ENCODE measurements at places on chromosomes 7 and 10. TPM values are rescaled to one million over a fixed set of nuclear protein-coding genes. Genes with fewer than 3 reads are reported as not detected.

Gene KLF14
- 0.74 TPM for polyA plus RNA-seq

Gene SUN3
- 0.39 TPM for polyA plus RNA-seq

Gene ARHGAP12
- 50.0 TPM for polyA plus RNA-seq

Gene COL13A1
- polyA plus RNA-seq, result 29.1 TPM

Gene PAPOLB
- 0.09 TPM for polyA plus RNA-seq

Gene PSD
- polyA plus RNA-seq, result 10.2 TPM

DNA sequence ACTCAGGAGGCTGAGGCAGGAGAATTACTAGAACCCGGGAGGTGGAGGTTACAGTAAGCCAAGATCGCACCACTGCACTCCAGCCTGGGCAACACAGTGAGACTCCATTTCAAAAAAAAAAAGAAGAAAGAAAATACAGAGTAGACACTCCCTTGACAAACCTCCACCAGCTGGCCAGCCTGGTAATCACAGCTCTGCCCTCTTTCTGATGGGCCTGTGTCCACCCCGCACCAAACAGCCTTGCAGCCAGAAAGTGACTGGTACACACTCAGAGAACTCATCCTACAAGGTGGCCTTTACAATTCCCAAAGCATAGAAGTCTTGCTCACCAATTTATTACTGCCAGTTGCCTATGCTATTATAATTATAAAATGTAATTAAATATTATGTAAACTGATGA, 66.6 kb downstream of the COBL start:
- no peak for DNase-seq

- DNase-seq, result no peak
Measured at GRCh38 chr10:11993834-11994468, 48.7 kb downstream of the UPF2 start.

DNA sequence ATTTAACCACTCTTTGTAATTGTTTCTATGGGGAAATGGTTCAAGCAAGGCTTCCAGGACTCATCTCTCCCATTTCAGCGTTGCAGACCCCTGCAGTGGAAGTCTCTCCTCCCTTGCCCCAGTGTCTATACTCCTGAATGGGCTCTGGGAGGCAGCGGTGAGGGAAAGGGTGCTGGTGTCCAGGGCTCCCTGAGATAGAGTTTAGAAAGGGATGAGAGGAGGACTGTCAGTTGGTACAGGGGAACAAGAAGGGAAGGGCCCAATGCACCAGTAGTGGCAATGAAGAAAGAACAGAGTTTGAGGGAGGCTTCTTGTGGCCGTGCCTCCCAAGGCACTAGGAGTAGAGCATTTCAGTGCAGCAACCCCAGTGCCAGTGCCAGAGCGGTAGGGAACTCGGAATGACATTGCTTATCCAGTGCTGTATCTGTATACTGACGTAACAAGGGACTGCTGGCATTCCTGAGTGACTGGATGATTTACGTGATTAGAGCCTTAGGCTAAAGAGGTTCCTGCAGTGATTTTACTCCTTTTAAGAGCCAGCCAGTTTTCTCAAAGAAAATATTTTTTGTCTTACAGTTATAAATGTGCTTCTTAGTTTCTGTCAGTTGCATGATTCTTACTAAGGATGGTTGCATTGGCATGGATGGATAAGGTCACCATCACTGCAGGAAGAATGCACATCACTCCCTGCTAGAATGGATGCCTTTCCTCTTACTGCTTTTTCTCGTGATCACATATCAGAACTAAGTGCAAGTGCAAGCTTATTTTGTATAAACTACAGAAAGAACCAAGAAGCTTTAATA, 28.0 kb downstream of the PRPF18 start:
- DNase-seq, result peak; percentile 67

DNA sequence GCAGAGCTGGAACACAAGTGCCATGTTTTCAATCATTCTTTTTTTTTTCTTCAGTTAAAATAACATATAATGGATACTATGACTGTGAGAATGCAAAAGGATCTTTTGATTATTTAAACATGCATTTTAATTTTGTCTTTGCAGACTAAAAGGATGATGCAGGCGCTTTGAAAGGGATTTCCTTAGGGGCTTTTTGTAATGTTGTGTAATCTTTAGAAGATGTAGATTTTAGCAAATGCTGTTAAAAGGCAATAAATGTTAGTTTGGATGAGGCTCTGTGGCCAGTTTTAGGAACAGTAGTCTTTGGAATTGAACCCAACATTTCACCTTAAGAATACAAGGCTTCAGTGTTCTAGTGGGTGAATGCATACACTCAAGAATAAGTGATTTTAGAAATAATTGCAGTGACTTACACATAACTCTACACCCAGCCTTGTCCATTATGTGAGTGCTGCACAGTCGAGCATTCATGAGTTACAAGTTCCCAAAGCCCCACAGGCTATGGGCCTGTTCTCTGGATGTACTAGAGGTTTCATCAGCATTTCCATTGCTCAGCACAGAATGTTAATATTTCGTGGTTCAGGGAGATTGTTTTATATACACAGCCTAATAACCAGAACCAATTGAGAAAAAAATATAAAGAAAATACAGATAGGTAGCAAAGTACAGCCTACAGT, 11.6 kb downstream of the PAPSS2 start:
- DNase-seq, result no peak

- no peak for DNase-seq
Measured at GRCh38 chr7:96674565-96674964, 35.1 kb downstream of the SEM1 start.

GRCh38 chr7:42065942-42066341, 171.1 kb downstream of the GLI3 start:
- no peak for DNase-seq

DNA sequence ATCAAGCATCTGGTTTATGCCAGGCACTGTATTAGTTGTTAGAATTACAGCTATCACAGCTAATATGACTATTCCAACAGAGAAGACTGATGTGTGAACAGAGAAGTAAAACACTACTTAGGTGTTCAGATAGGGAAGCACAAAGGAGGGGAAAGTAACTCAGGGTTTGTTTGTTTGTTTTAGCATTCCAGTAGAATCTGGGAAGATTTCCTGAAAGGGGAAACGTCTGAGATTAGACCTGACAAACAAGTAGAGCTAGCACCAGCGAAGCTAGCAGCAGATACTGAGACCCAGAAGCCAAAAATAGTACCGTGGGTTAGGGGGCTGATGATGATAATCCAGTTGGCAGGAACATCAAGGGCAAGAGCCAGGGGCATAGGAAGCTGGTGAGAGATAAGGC, 28.8 kb upstream of the KLHL7 start:
- no peak for DNase-seq

DNA sequence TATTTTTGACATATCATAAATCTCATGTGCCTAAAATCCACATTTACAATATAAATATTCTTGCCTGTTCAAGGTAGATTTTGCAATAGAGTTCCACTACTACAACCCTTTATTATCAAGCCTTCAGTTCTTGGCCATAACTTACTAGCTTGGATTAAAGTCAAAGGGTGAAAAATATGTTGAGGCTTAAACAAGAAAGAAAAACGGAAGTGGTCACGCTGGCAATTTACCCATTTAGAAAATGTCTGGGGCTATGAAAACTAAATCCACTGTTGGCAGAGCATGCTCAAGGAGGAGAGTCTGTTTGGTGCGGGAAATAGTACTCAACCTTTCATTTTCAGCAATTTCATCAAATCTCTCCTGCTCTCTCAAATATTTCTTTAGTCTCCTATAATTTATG, 209.8 kb upstream of the RHOBTB1 start:
- DNase-seq, result no peak

DNA sequence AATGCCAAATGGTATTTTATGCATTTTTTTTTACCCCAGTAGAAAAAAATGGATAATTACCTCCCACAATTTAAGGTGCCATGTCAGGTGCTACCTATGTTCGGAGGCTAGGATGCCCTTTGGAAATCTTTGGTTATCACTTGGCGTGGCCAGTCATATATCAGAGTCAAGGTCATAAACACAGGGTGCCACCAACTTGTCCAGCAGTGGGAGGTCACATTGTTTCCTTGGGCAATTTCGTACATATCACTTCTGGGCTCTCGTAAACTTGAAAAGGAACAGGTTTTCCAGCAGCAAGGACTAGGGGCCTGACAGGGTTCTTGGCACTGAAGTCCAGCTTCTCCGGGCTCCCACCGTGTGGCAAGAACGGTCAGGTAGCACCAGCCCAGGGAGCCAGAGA, 48.0 kb upstream of the BHLHA15 start:
- DNase-seq, result no peak

DNA sequence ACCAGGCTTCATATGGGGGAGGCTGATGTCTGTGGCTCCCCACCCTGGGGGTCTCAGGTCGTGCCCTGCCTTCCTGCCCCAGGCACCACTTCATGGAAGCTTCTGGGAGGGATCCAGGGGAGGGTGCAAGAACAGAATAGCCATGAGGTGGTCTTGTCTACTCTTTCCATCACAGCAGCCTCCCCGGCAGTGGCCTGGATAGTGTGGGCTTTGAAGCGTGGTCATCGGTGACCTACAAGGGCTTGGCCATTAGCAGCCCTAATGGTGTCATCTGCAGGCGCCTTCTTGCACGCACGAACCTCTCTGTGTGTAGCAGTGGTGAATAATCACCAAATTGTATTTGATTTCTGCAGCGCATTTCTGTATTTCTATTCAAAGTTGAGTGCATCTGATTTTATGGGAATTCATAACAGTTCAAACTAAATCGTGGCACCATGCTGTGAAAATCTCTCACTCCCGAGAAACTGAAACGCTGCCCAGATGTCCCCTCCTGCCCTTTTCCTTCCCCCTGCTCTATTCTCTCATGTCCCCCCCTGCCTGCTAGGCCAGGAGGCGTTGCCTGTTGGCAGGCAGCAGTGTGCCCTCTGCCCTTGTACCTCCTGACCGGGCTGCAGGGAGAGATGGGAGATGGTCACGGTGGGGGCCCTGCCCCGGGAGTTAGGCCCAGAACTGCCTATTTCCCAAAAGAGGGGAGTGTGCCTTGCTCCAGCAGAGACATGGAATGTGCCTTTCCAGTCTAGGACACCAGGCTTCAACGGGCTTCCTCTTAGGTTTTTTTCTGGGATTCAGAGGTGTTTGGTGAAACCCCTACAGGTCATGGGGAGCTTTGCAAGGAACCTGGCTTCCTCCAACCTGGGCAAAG, 34.8 kb downstream of the CDH23 start:
- peak; percentile 15 for DNase-seq

GRCh38 chr7:100132697-100133151, 6.0 kb downstream of the MBLAC1 start:
- DNase-seq, result no peak

DNA sequence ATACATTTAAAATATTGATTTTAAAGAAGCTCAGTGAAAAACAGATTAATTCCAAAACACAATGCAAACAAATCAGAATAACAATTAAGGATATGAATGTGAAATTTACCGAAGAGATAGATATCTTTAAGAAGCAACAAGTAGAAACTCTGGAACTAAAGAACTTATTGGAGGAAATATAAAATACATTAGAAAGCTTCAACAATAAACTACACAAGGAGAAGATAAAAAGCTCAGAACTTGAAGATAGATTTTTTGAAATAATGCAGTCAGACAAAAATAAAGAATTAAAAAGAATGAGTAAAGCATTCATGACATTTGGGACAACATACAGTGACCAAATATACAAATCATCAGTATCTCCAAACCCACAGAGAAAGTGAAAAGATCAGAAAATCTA, 43.2 kb downstream of the HIBADH start:
- DNase-seq, result no peak

GRCh38 chr10:31700181-31700611, 228.4 kb downstream of the ARHGAP12 start:
- no peak for DNase-seq

GRCh38 chr7:997404-998395, 14.7 kb downstream of the CYP2W1 start:
- DNase-seq, result no peak

GRCh38 chr10:31413325-31413724, 94.3 kb downstream of the ZEB1 start:
- no peak for DNase-seq

- DNase-seq, result no peak
Measured at GRCh38 chr7:13107291-13107690, 419.9 kb downstream of the ARL4A start.

DNA sequence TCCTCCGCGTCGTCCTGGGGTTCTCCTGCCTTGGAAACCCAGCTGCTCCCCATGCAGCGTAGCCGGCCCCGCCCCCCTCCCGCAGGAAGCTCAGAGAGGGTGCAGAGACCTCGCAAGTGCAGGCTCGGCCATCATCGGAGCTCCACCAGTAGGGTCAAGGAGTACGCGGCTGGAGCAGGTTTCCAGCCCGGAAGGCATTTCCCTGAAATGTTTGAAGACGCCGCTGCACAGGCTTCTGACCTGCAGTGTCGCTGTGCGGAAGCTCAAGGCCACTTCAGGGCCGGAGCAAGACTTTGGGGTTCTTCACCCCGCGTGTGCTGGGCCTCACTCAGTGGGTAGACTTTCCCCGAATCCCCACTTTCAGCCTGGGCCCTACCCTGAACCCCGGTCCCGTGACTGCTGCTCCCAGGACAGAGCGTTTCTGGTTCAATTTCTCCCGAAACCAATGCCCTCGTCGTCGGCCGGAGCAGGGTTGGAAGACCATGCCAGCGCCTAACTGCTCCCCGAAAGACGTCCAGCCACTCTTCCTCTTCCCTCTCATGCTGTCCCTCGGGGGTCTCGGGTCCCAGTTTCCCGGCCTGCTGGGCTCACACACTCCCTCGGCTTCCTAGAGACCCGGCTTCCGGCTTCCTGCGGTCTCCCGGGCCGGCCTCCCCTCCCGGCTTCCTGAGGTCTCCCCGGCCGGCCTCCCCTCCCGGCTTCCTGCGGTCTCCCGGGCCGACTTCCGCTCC, 52.1 kb downstream of the INSIG1 start:
- DNase-seq, result no peak

- DNase-seq, result no peak
Measured at GRCh38 chr10:114902151-114902550, 35.8 kb upstream of the TRUB1 start.

DNA sequence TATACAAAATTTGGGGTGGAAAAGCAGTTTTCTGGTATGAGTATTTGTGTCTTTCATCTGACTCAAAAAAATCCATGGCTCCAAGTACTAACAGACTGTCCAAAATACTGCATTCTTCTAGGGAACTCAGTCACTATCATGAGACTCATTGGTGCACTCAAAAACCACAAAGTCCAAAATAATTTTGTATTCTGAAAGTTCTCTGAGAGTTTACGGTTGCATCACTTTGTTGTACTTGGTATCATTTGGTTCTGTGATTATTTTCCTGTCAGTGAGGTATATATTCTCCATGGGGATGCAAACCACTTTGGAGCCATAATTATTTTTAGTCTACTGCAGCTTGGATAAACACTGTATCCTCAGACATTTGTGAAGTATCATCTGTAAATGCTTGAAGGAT, 28.0 kb upstream of the CABCOCO1 start:
- DNase-seq, result no peak

DNA sequence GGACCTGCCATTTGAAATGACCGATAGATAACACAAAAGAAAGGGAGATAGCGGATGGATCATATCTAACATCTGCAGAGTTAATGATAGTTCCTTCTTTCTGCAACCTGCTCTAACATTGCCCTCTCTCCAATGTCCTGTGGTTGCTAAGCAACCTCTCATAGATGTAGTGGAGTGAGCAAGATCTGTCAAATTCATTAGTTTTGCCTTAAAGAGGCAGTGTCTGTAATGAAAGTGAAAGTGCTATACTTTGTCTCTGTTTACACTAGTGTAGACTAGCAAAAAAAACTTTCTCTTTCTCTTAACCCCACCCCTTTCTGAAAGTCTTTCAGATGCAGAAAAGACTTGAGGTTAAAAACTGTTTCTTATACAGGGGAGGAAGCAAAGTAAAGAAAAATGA, 1196.9 kb downstream of the SORCS3 start:
- DNase-seq, result peak; percentile 30

Measured in renal pelvis (tissue), 12 donors.